Activated gamma-delta T cell (primary cell): ENCODE measurements at places on chromosomes 2 and 18.

GRCh38 chr2:230418341-230419016 is 2.5 kb downstream of the SP100 start:
- DNase-seq, result no peak

GRCh38 chr2:173456960-173457359 is 102.3 kb downstream of the CDCA7 start:
- DNase-seq, result no peak

GRCh38 chr2:100969998-100970397 is 32.1 kb upstream of the RPL31 start:
- DNase-seq, result no peak

DNA sequence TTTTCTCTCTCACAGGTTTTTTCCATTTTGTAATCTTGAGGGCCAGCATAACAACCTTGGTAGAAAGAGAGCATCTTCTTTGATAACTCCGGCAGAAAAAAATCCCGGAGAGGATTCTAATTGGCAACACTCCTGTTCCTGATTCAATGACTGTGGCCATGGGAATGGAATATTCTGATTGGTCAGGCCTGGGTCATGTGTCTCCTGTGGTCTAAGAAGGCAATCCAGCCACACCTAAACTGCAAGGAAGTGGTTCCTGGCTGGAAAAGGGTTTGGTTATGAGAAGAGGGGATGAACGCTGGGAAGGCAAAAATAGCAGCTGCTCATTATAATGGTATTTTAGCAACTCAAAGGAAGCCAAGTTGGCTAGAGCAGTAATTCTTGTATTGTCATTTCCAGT is 24.8 kb upstream of the ZNF638 start:
- DNase-seq, result no peak
